Gastrocnemius medialis (tissue), 4 donors: ENCODE measurements at places on chromosomes 12 and 14. TPM values are rescaled to one million over a fixed set of nuclear protein-coding genes. Genes with fewer than 3 reads are reported as not detected.

The TEAD4 gene
- total RNA-seq: 145 TPM

The STON2 gene
- 178 TPM for total RNA-seq

The SPRYD3 gene
- 15.9 TPM for total RNA-seq

GRCh38 chr12:83142914-83143313 lies 456.2 kb downstream of the TMTC2 start:
- DNase-seq: no peak
- no peak overlapping the region for H3K4me3 ChIP-seq
- no peaks in the 10 kb centered on the region for H3K36me3 ChIP-seq
- H3K4me1 ChIP-seq: no peaks in the 10 kb centered on the region

GRCh38 chr12:115386946-115387345 lies 703.0 kb upstream of the TBX3 start:
- no peaks in the 10 kb centered on the region for H3K4me1 ChIP-seq
- H3K27ac ChIP-seq: no peak overlapping the region
- H3K4me3 ChIP-seq: no peak overlapping the region
- H3K27me3 ChIP-seq: no peaks in the 10 kb centered on the region
- H3K36me3 ChIP-seq: no peaks in the 10 kb centered on the region

GRCh38 chr14:72026536-72026935 lies 94.3 kb downstream of the RGS6 start:
- no peak for DNase-seq
- H3K4me3 ChIP-seq: no peak overlapping the region
- no peaks in the 10 kb centered on the region for H3K4me1 ChIP-seq
- no peak overlapping the region for H3K27ac ChIP-seq
- no peaks in the 10 kb centered on the region for H3K36me3 ChIP-seq

DNA sequence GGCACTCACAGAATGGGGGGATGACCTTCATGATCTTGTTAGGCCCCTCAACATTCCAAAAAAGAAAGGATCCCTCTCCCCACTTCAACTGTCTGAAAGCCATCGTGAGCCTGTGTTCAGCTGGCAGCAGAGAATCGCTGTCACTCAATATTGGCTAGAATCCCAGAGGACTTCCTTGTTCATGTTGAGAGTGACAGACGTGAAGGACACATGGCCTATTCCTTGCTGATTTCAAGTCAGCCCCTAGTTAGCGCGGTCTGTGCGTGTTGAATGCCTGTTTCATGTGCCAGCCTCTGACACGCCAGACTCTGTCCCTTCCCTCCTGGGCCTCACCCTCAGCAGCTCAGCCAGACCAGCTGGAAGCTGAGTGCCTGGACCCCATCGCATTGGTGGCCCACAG lies 43.1 kb downstream of the DNAH10 start:
- no peaks in the 10 kb centered on the region for H3K4me1 ChIP-seq
- no peak overlapping the region for H3K27ac ChIP-seq
- no peaks in the 10 kb centered on the region for H3K36me3 ChIP-seq
- no peak for DNase-seq

- H3K36me3 ChIP-seq: no peaks in the 10 kb centered on the region
- no peak overlapping the region for H3K27ac ChIP-seq
- H3K4me1 ChIP-seq: peaks cover 26% of the 10 kb centered on the region
Observed at GRCh38 chr14:68958553-68958952, 20.5 kb downstream of the ACTN1 start.

GRCh38 chr12:101077791-101078528 lies 132.1 kb downstream of the SLC5A8 start:
- no peak for DNase-seq
- H3K27me3 ChIP-seq: no peaks in the 10 kb centered on the region
- H3K27ac ChIP-seq: no peak overlapping the region

DNA sequence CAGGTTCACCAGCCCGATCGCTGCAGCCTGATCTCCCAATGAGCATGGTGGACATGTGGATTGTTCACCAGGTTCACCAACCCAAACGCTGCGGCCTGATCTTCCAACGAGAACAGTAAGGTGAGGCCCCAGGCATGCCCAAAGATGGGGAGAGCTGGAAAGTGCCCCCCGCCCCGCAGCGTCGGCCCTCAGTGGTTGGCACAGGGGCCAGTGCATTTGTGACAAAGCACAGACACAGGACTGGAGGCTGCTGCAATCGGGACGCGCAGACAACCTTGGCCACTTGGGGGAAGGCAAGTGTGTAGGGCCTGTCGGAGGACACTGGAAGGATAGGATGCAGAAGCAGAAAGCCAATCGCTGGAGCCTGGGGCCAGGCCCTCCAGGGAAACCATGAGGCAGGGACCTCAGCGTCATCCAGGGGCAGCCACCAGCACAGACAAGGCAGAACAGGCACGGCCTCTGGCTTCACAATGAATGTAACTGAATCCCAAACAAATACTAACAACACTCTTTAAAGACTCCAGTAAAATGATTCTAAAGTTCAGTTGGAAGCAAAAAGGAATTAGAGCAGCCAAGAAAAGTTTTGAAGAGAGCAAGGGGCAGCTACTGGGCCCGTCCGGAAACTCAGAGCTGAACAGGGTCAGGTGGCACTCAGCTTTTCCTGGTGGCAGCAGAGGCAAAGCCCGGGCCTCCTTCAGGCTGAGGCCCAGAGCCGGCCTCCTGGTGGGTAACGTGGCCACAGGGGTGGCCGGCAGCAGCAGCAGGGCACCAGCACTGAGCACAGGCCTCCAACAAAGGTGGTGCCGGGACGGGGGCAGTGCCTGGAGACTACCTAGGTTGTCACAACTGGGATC lies 13.3 kb downstream of the BRF1 start:
- no peaks in the 10 kb centered on the region for H3K36me3 ChIP-seq
- DNase-seq: no peak
- no peak overlapping the region for H3K4me3 ChIP-seq
- no peaks in the 10 kb centered on the region for H3K4me1 ChIP-seq
- no peaks in the 10 kb centered on the region for H3K27me3 ChIP-seq

DNA sequence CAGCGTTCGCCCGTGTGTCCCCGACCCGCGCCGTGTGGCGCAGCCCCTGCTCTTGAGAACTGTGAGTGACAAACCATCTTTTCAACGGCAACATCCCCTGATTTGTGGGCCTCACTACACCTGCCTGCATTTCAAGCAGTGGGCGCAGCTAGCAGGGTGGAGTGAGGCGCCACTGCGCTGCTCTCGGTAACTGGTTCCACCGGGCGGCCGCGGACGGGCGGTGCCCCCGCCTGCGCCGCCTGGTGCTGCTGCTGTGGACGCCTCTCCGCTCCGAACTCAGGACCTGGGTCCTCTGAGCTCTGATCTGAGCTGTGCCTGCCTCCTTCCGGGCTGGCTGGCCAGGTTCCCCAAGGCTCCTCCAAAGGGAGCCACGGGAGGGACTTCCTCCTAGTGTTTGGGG lies 5.9 kb upstream of the DEGS2 start:
- DNase-seq: no peak
- no peak overlapping the region for H3K27ac ChIP-seq
- no peaks in the 10 kb centered on the region for H3K36me3 ChIP-seq
- no peaks in the 10 kb centered on the region for H3K4me1 ChIP-seq

- H3K27me3 ChIP-seq: no peaks in the 10 kb centered on the region
- no peak overlapping the region for H3K4me3 ChIP-seq
- no peak overlapping the region for H3K27ac ChIP-seq
Observed at GRCh38 chr12:79883216-79883615, 51.7 kb downstream of the PPP1R12A start.
